ENCODE measurements at places on chromosomes 16 and 17.

- DNase-seq = no peak
Observed at GRCh38 chr16:19066988-19067348, 446 bp upstream of the COQ7 start.

DNA sequence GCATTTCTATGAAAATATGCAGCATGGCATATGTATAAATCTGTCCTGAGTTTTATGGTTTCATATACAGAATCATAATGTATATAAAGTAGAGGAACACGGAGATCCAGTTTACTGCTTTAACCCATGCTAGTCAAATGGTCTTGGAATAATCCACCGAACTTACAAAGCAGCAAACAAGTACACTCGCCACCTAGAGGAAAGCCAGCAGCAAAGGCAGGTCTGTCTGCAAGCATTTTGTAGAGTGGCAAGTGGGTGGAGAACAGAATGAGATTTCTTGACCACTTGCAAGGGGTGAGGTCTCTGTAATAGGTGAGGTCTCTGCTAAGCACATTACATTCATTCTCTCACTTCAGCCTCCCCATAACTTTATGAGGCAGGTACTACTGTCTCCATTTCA, 308.3 kb downstream of the CA10 start:
- DNase-seq = no peak

GRCh38 chr16:27228621-27229501, 25.5 kb downstream of the KDM8 start:
- no peak for DNase-seq

- DNase-seq = no peak
Observed at GRCh38 chr16:27784351-27785306, 234.7 kb downstream of the KATNIP start.

DNA sequence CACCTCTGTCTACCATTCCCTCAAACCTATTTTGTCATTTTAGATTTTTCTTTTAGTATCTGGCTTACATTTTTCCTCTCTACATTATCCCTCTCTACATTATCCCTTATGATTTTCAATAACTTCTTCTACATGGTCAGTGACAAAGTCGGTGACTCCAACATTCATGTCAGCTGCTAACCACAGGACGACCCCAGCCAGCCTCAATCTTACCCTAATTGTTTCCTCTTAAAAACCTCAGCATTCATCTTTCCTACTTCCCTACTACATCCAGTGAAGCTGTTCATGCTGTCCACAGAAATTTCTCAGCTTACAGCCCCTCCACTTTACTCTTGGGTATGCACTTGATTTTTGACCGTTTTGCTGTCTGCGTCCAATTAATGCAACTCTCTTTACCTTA, 8.3 kb downstream of the MYH10 start:
- DNase-seq = no peak

DNA sequence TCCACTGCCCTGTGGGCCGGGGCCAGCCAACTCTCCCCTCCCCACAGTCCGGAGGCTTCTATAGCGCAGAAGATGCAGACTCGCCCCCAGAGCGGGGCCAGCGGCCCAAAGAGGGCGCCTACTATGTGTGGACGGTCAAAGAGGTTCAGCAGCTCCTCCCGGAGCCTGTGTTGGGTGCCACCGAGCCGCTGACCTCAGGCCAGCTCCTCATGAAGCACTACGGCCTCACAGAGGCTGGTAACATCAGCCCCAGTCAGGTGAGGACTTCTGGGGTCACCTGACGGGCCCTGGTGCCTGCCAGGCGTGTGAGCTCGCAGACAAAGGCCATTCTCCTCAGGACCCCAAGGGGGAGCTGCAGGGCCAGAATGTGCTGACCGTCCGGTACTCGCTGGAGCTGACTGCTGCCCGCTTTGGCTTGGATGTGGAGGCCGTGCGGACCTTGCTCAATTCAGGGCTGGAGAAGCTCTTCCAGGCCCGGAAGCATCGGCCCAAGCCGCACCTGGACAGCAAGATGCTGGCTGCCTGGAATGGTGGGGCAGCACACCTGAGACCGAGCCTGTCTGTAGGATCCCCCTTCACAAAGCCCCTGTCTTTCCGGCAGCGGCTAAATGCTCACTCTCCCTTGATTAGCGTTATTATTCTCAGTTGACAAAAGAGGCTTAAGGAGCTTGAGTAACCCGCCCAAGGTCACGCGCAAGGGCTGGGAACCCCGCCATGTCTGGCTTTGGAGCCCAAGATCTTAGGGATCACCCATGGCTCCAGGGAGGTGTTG, 3.9 kb downstream of the SPATA20 start:
- no peak for DNase-seq

DNA sequence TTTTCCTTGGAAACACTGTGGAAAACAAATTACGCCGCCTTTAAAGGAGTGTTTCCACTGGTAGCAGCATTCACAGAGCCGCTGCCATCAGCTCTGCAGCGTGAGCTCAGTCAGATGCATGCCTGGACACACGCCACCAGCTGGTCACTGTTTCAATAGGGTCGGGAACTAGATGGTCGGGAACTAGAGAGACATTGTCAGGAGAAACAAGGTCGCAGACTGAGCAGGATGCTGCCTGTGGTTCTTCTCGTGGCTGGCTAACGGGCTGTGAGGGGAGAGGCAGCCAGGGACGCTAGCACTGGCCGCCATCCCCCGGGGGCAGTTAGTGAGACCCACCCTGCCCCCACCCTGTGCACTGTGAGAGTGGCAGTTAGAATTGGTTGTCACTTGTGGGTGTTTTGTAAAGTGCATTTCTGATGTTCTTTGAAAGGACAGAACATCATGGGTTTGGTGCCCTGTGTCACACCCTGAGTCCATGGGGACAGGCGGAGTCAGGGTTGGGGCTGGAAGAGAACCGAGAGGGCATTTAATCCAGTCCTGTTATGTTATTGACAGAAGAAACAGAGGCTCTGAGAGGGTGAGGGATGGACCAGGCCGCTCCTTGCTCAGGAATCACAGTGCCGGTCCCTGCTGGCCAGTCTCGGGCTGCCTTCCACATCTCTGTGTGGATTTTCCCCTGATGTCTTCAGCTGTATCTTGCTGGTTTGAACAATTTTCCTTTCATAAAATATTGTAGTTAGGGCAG, 86.3 kb downstream of the SPECC1 start:
- no peak for DNase-seq

All from central memory CD4-positive, alpha-beta T cell (primary cell).